ENCODE measurements at places on chromosomes 4 and X.

GRCh38 chrX:127708155-127708554 is 344.0 kb downstream of the ACTRT1 start:
- peak; percentile 6 for DNase-seq

DNA sequence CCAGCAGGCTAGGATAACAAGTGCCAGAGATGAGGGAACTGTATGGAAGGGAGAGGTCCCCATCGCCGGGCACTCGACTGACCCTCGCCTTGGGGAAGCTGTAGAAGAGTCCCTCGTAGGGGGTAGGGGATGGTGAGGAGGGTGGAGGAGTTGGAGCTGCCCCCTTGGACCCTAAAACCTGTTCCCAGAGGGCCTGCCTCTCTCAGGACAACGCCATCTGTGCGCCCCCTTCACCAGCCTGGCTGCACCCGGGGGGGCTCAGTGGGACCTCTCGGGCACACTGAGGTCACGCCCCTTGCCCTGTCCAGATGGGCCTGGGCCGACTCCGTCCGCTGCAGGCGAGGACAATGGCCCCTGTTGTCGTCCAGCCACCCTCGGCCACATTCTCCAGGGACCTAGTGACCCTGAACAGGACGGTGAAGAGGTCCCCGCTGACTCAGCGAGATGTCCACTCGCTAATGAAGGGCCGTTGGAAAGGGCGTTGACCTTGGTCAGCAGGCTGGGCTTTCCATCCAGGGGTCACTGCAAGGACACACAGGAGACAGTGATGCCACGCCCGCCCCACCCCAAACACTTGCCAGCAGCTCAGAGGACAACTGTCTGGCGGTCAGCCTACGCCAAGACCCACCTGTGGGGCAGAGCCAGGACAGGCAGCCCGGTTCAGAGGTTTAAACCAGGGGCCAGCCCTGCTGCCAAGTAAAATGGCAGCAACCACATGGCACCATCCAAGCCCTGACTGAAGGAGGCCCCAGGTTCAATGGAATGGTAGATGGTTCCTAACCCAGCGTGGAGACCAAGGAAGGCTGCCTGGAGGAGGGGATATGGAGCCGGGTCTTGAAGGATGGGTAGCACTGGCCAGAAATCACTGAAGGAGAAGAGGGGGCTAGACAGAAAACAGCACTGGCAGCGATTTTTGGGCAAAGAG is 51.2 kb downstream of the HMX1 start:
- no peak for DNase-seq

GRCh38 chrX:17670874-17671273 is 66.4 kb upstream of the SCML1 start:
- DNase-seq, result no peak

DNA sequence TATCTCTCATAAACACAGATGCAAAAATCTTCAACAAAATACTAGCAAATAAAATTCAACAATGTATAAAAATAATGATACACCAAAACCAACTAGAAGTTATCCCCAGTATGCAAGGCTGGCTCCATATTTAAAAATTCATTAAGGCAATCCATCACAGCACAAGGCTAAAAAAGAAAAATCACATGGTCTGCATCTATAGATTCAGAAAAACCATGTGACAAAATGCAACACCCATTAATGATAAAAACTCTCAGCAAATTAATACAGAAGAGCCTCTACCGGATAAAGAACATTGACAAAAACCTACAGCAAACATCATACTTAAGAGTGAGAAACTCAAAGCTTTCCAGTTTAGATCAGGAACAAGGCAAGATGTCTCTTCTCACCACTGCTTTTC is 182.6 kb downstream of the COL25A1 start:
- DNase-seq, result no peak

GRCh38 chr4:53593765-53594164 is 2.5 kb upstream of the LNX1 start:
- DNase-seq, result no peak

DNA sequence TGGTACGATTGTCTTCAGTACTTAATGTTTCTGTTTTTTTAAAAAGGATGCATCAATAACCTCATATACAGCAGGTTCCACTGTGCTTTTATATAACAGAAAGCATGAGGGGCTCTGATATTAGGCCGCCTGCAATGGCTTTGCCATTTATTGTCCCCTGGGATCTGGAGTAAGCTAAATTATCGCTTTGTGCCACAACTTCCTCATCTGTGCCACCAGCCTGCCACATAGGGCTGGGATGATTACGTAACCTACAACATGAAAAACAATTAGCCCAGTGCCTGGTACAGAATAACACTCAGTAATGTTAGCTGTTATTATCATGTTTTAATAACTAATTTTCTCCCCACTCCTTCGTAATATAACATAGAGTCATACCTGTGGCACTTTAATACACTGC is 65.5 kb upstream of the TRIM2 start:
- DNase-seq, result no peak

GRCh38 chr4:158051401-158052235 is 121.2 kb downstream of the GASK1B start:
- DNase-seq, result no peak

- DNase-seq, result no peak
Observed at GRCh38 chr4:127610488-127610887, 22.3 kb upstream of the INTU start.

DNA sequence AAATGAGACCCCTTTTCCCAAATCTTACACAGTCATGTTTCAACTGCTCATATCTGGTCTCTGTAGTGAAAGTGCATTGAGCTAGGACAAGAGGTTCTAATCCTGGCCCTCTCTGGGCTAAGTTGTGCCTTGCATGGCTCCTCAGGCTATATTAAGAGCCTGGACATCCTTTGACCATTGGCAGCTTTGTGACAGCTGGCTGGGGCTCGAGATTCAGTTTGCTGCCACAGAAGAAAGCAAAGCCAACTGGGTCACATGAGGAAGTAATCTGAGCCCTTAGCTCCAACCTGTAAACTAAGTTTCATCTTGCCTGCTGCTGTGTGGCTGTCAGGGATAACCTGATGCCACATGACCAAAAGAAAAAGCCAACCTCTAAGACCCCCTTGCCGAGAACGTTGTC is 51.8 kb upstream of the JADE1 start:
- peak; percentile 0 for DNase-seq

- no peak for DNase-seq
Observed at GRCh38 chrX:69627744-69628143, 11.8 kb downstream of the EDA start.

- DNase-seq, result no peak
Observed at GRCh38 chrX:10326578-10326977, 169.8 kb downstream of the CLCN4 start.

DNA sequence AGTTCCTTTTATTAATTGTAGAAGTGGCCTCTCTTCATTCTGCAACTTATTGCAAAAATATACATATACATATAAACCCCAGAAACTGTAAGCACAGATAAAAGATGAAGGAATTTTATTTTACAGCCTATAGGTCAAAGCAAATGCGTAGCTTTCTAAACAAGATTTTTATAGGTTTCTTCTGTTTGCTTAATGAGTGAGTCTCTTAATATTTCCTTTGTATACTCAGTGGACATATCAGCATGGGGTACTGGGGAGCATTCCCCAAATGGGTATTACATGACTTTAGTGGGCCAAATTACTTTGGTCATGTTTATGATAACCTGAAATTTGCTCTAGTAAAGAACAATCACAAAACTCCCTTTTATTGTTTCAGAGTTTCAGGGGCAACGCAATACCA is 1698.6 kb upstream of the IGFBP7 start:
- no peak for DNase-seq

DNA sequence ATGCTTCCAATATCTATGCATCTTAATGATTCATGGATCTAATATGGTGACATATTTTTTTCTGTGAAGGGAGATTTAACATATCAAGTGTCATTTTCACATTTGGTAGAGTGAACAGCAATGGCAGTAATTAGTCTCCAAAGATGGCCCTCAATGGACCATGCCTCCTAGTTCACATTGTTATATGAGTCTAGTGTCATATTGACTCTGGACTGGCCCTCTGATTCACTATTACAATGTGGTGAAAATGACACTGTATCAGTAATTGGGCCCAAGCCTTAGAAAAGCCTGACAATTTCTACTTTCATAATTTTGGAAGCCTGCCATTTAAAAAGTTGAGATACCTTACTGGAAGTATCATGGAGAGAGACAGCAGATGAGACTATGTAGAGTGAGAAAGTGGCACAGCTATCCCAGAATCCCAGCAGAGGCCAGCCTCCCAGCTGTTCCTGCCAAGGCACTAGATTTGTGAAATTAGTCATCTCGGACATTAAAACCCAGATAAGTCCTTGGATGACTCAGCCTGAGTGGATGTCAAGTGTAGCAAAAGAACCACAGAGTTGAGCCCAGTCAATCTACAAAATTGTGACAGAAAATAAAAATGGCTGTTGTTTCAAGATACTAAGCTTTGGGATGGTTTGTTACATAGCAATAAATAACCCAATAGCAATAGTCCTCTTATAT is 68.4 kb downstream of the ARHGEF38 start:
- no peak for DNase-seq

DNA sequence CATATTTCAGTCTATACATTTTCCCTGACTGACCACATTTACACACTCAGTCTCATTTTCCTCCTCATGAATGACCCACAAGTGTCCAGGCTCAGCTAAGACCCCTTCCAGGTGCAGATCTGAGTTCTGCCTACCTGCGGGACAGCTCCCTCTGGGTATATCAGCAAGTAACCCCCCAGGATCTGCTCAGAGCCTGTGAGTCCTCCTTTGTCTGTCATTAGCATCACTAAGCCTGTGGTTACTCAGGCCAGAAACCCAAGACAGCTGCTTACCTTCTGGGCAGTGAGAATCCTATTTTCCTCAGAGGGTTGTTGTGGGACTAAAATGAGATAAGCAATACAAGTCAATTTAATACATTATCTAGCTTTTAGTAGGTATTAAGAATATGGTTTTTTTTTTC is 487.6 kb upstream of the BOD1L1 start:
- DNase-seq, result no peak

DNA sequence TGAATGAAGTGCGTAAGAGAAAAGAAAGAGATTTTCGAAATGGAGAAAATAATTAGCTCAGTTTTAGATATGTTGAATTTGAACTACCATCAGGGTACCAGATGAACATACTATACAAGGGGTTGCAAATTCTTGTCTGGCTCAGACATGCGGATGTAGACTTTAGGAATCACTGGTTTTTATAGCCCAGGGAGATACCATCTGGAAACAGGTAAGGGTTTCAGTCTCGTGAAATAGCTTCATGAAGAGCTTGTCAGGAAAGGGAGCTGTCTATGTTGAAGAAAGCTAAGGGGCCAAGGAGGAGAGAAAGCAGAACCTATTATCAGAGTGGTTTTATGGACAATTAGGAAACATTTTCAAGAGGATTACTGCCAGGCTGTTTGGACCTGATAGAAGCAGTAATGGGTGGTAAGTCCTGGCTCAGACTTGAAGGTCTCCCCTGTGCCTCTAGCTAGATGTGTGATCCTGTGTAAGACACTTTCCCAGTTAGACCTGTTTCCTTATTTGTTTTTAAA is 6.7 kb downstream of the RAB9A start:
- no peak for DNase-seq

GRCh38 chr4:12242354-12242753 is 813.7 kb upstream of the HS3ST1 start:
- DNase-seq, result no peak

GRCh38 chrX:42020225-42020624 is 96.9 kb upstream of the CASK start:
- DNase-seq, result no peak

DNA sequence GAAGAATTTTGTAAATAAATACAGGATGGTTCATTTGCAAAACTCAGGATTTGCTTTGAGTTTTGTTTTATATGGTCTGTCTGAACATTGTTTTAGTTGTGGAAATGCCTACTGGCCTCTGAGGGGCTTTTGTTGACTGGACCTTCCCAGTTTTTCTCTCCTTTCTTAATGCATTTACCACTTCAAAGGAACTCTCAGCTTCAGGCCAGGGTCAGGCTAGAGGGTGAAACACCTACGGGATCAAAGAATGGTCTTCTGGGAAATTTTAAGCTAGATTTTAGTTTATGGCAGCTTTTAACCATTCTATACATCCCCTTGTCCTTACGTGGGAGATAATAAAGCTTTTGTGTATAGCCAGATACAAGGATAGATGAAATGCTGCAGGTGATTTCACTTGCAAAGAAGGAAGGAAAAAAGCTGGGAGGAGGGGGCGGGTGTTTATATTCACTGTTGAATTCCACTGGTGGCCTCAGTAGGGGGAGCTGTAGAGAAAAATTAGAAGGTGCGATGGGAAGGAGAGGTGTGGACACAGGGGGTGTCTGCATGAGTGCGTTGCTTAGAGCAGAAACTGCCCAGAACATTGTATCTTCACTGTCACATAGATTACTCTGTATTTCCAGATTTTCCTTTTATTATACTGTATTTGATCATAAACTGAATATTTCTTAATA is 151.8 kb downstream of the TSPAN5 start:
- DNase-seq, result no peak

DNA sequence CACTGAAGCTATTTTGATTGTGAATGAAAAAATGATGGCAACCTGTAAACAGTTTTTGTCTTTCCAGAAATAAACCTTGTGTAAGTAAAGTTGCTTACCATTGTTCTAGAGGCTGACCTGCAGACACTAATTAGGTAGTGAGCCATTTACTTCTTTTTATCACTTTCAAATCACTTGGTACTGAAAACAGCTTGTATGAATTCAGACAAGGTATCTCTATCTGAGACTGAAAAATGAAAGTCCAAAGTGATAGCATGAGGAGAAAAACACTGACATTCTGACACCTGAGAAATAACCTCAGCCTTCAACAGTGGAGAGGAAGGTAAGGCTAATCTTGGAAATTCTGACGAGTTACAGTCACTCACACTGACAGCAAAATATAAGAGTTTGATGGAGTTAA is 238.8 kb downstream of the GPC3 start:
- no peak for DNase-seq

DNA sequence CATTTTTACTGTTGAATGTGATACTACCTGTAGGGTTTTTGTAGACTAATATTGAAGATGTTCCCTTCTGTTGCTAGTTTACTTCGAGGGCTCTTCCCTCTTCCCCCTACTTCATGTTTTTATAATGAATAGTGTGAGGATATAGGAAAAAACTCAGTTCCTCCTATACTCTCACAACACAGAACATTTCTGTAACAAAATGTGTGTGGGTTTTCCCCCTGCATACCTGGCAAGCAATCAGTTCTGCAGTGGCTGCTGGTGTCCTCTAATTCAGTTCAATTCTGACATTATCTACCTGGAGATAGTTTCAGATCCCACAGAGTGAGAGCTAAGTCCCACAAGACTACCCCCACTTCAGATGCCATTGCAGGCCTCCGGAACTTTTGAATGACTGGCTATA is 107.9 kb downstream of the KDM6A start:
- DNase-seq, result no peak

GRCh38 chr4:1567519-1567807 is 116.7 kb downstream of the FAM53A start:
- DNase-seq, result no peak

DNA sequence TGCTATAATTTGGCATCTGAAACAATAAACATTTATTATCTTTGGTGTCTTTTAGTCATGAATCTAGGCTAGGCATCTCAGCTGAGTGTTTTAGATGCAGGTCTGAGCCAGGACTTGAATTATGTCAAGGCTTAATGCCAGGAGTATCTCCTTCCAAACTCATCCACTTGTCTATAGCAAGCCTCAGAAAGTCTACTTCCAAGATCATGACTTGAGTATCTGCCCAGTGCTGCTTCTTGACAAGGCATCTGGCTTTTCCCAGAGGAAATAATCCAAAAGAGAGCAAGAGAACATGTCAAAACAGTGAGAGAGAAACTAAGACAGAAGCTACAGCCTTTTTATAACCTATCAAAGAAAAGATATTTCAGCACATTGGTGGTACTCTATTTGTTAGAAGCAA is 1052.1 kb upstream of the PCDH10 start:
- DNase-seq, result no peak

- DNase-seq, result no peak
Observed at GRCh38 chr4:76539979-76540378, 105.0 kb downstream of the SHROOM3 start.

Measured in NCI-H774 (cell line).